ENCODE measurements at places on chromosomes 12 and 14. TPM values are rescaled to one million over a fixed set of nuclear protein-coding genes. Genes with fewer than 3 reads are reported as not detected.

- no peaks in the 10 kb centered on the region for H3K27me3 ChIP-seq
- DNase-seq: no peak
- no peaks in the 10 kb centered on the region for H3K36me3 ChIP-seq
- no peak overlapping the region for H3K27ac ChIP-seq
Measured at GRCh38 chr12:60421741-60422140, 825.9 kb downstream of the SLC16A7 start.

- no peaks in the 10 kb centered on the region for H3K27me3 ChIP-seq
- no peaks in the 10 kb centered on the region for H3K4me1 ChIP-seq
- no peak overlapping the region for H3K27ac ChIP-seq
- no peak overlapping the region for H3K4me3 ChIP-seq
Measured at GRCh38 chr14:100888789-100889315, 14.7 kb downstream of the RTL1 start.

The CDK4 gene
- 38.5 TPM for total RNA-seq

- H3K27ac ChIP-seq: no peak overlapping the region
Measured at GRCh38 chr12:63151623-63152320, 771 bp upstream of the AVPR1A start.

DNA sequence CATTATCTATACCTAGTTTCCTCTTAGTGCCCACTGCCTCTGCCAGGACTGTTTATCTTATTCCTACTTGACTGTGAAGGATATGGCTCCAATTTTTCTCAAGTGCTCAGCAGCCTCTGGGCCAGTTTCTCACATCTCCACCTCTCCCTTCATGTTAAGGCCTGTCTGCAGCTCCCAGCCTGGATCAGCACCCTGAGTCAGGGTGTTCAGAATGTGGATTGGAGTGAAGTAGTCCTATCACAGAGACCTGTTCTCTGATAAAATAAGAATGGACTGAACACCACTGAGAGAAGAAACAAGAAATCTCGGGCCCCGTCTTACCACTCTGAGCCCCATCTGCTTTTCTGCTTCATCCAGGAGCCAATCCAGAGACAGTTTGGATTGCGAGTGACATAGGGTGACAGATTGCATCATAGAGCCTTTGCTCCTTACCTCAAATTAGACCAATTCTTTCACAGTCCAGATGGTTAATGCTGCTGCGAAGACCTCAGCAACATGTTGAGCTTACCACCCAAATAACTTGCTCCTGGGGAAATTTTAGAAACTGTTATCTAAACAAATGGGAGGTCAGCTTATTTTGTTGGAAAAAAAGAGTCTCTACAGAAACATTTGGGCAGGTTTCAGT is 473.1 kb downstream of the PDZRN4 start:
- no peaks in the 10 kb centered on the region for H3K4me1 ChIP-seq
- DNase-seq: no peak
- H3K4me3 ChIP-seq: no peak overlapping the region
- H3K36me3 ChIP-seq: no peaks in the 10 kb centered on the region
- H3K27ac ChIP-seq: no peak overlapping the region

- no peak overlapping the region for H3K27ac ChIP-seq
- no peaks in the 10 kb centered on the region for H3K4me1 ChIP-seq
- H3K36me3 ChIP-seq: no peaks in the 10 kb centered on the region
- DNase-seq: no peak
- H3K4me3 ChIP-seq: no peak overlapping the region
Measured at GRCh38 chr12:73414926-73415325, 1122.7 kb upstream of the ATXN7L3B start.

- H3K27me3 ChIP-seq: no peaks in the 10 kb centered on the region
- no peaks in the 10 kb centered on the region for H3K36me3 ChIP-seq
- no peak for DNase-seq
- no peak overlapping the region for H3K4me3 ChIP-seq
Measured at GRCh38 chr14:106683631-106684030, 1157.2 kb downstream of the TMEM121 start.

The NEUROD4 gene
- not detected for total RNA-seq

- H3K4me3 ChIP-seq: no peak overlapping the region
- H3K27ac ChIP-seq: no peak overlapping the region
- no peaks in the 10 kb centered on the region for H3K4me1 ChIP-seq
Measured at GRCh38 chr12:98351089-98351488, 164.3 kb upstream of the TMPO start.

The LIN7A gene
- 12.8 TPM for total RNA-seq

DNA sequence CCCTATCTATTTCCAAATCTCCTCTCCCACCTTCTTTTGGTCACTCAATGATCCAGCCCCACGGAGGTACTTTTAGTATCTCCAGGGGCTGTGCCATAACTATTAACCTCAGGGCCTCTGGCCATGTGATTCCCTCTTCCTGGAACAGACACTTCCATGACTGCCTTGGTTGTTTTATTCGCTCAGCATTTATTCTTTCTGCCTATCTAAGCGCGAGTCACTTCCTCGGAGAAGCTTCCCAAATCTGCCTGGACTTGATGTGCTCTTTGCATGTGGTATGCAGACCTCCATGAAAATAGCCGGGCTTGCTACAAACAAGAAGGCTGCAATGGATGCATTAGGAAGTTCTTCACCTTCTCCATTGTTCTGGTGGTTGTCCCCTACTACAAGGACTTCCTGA is 939.0 kb upstream of the TMEM132C start:
- no peaks in the 10 kb centered on the region for H3K4me1 ChIP-seq
- no peaks in the 10 kb centered on the region for H3K27me3 ChIP-seq

The WNT1 gene
- not detected for total RNA-seq

The CNTN1 gene
- 3.1 TPM for total RNA-seq

DNA sequence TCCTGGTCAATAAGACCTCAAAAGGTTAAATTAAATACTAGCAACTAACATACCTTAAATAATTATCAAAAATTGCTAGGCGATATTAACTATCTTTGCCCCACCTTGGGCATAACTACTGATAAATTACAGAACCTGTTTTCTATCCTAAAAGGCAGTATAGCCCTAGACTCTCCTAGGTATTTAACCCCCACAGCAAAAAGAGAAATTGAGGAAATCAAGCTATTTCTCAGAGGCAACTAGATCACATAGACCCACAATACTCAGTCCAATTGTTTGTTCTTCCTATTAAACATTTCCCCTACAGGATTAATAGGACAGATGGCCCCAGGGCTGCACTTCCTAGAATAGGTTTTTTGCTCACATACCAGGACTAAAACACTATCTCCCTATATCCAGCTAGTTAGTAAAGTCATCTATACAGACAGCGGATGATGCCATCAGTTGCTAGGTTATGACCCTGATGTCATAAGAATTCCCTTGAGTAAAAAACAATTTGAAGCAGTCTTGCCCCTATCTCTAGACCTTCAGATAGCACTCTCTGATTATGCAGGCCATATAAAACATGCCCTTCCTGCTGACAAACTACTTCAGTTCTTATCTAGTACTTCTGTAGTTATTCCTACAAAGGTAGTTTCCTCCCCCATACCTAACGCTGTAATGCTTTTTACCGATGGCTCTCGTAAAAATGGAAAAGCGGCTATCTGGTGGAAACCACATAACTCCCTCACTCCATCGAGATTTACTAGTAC is 118.4 kb downstream of the PPHLN1 start:
- H3K36me3 ChIP-seq: peaks cover 10% of the 10 kb centered on the region
- H3K4me1 ChIP-seq: peaks cover 12% of the 10 kb centered on the region
- H3K27ac ChIP-seq: no peak overlapping the region

The BICDL1 gene
- 21.0 TPM for total RNA-seq

The JPH4 gene
- 1.0 TPM for total RNA-seq

The PDE3A gene
- 2.1 TPM for total RNA-seq

DNA sequence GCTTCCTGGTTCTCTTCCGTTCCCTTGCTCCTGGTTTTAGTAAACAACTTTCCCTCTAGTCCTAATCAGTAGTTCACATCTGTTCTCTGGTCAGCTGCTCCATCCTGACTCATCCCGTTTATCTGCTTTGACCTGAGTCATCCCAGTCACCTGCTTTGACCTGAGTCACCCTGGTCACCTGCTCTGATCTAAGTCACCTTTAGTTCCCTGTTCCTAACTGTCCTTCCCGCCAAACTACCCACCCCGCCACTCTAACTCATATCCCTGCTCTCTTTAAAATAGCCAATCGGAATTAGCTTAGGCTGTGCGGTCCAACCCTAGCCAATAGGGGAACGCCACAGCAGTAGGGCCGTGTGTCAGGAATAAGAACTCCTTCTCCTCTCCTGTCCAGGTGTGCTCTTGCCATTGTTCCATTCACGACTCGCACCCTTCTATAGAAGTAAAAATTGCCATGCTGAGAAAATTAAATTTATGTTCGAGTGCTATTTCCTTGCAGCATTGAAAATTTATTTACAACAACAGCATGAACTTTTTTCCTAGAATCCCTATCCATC is 3.1 kb upstream of the ANKRD33 start:
- no peaks in the 10 kb centered on the region for H3K36me3 ChIP-seq
- no peak for DNase-seq
- H3K27me3 ChIP-seq: no peaks in the 10 kb centered on the region
- H3K4me1 ChIP-seq: peaks cover 16% of the 10 kb centered on the region
- no peak overlapping the region for H3K4me3 ChIP-seq

DNA sequence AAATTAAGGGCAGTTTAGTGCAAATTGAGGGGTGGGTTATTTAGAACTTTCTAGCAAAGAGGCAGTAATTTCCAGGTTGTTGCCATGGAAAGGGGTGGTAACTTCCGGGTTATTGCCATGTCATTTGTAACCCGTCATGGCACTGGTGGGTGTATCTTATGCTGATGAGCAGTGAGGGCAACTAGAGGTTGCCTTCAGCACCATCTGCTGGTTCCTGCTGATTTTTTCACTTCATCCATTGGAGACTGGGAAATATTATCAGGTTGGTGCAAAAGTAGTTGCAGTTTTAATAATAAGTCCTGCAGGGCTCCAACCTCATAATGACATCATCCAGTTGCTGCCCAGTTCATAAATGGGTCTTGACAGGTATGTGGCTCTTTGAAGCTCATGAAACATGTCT is 24.4 kb upstream of the SERPINA4 start:
- no peak for DNase-seq
- H3K36me3 ChIP-seq: no peaks in the 10 kb centered on the region
- no peaks in the 10 kb centered on the region for H3K4me1 ChIP-seq

The GLI1 gene
- 0.91 TPM for total RNA-seq

The DHH gene
- total RNA-seq: 2.3 TPM

DNA sequence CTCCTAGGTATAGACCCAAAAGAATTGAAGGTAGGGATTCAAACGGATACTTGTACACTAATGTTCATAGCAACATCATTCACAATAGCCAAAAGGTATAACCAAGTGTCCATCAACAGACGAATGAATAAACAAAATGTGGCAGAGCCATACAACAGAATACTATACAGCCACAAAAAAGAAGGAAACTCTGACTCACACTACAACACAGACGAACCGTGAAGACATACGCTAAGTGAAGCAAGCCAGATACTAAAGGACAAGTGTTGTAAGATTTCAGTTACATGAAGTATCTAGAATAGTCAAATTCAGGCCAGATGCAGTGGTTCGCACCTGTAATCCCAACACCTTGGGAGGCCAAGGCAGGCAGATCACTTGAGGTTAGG is 19.1 kb downstream of the CAMKK2 start:
- peaks cover 25% of the 10 kb centered on the region for H3K4me1 ChIP-seq
- no peak overlapping the region for H3K4me3 ChIP-seq
- no peaks in the 10 kb centered on the region for H3K36me3 ChIP-seq

The SLC6A15 gene
- total RNA-seq: 0.30 TPM

The RNU6-7 gene
- total RNA-seq: not detected

GRCh38 chr12:15205341-15206010 is 15.7 kb downstream of the RERG start:
- H3K4me3 ChIP-seq: no peak overlapping the region
- DNase-seq: no peak
- H3K36me3 ChIP-seq: no peaks in the 10 kb centered on the region

The TSPAN19 gene
- not detected for total RNA-seq

The VWF gene
- total RNA-seq: 360 TPM
